NB4 (cell line): ENCODE measurements at places on chromosomes 7 and 10.

GRCh38 chr7:157410831-157411556, 74.2 kb downstream of the DNAJB6 start:
- DNase-seq, result peak; percentile 54

DNA sequence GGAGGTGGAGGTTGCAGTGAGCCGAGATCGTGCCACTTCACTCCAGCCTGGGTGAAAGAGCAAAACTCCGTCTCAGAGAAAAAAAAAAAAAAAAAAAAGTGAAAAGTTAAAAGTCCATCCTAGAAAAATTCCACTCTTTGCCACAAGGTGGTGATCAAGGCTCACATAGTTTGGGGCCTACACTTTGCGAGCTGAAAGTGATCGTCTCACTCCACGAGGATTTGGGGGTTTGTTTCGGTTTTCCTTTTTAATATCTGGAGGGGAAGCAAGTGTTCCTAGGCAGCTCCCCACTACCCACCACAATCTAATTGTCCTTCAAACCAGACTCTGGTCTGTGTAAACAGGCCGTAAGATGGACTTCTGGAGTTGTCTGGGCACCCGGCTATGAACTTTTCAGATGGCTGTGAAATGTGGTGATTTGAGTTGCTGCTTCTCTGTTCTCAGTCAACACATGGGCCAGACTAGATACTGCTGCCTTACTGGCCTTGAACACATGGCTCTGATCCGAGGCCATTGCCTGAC, 27.1 kb downstream of the PRLHR start:
- DNase-seq, result peak; percentile 63

DNA sequence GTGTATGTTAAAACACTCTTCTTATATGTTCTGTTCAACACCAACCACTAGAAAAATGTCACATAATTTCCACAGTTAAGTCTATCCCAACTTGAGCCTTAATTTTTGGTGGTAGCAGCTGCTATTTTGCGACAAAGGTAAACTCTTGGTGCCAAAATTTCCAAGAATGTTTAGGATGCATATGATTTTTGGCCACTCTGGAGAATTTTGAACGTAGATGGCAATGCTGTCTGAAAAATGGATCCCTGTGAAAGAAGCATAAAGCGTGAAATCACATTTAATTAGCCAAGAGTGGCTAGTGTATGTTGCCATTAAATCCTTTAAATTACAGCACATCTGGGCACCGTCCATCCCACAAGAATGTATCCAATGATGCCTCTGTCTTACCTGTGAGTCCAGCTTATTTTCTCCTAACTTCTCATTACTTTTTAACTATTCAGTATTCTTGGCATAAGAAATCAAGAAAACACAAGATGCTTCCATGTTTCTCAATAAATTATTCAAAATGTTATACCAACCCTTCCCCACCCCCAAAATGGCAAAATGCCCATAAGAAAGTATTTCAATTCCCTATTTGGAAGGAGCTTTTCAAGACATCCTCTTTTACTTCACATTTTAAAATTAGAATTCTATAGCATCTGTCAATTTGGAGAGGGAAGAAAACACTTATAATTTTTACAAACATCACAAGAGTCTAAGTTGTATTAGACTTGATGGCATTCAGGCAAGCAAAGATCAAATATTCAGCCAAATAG, 12.4 kb downstream of the PTPRZ1 start:
- no peak for DNase-seq

GRCh38 chr7:130486954-130487436, 4.9 kb upstream of the MEST start:
- DNase-seq, result no peak

DNA sequence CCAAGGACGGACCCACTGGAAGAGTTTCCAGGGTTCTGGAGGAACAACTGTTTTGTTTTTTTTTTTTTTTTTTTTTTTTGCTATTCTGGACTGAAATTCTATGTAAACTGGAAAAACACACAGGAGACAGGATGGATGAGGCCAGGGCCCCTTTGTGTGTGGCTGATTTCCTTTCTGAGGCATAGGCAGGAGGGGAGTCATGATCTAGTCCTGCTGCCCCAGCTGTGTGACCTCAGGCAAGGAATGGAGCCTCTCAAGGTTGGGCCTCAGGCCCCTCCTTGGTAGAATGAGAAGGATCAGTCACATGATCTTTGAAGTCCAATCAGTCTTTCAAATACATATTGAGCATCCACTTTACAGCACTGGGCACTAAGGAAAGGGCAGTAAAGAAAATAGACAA, 87.6 kb downstream of the SH3PXD2A start:
- peak; percentile 31 for DNase-seq

GRCh38 chr7:92691578-92691977, 101.4 kb upstream of the FAM133B start:
- peak; percentile 68 for DNase-seq

DNA sequence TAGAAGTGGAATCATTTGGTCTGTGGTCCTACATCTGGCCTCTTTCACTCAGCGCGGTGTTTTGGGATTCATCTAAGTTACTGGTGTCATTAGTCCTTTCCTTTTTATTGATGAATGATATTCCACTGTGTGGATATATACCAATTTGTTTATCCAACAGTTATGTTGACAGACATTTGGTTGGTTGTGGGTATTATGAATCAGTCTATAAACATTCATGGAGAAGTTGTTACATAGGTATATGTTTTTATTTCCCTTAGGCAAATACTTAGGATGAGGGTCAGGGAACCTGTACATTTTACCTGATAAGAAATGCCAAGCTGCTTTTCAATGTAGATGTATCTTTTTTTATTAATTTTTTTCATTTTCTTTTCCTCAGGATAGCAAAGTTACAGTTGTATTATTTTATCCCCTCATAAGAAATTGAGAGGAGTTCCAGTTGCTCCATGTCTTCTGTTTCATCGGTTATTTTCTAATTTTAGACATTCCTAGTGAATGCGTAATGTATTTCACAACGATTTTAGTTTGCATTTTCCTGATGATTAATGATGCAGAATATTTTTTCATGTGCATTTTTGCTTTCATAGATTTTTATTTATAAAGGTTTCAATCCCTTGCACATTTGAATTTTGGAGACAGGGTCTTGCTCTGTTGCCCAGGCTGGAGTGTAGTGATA, 203.8 kb upstream of the SH2B2 start:
- no peak for DNase-seq

GRCh38 chr10:17412323-17412722, 42.1 kb downstream of the ST8SIA6 start:
- DNase-seq, result no peak

GRCh38 chr10:1454428-1454827, 282.9 kb downstream of the ADARB2 start:
- DNase-seq, result no peak

DNA sequence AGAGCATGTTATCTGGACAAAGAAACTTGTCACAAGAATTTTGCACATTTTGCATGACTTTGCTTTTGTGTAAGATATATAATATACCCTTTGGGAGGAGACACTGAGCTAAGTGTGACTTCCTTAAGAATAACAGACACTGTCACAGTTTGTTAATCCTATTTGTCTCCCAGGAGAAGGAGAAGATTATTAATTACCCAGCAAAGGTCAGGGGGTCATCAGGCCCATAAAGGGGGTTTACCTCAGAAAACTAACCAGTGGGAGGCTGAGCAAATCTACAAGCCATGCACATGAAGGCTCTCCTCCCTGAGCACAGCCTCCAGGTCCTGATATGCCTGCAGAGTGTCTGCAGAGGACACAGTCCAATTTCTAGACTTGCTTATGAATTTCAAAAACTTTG, 10.1 kb upstream of the MET start:
- no peak for DNase-seq

- DNase-seq, result no peak
Measured at GRCh38 chr10:11236234-11236633, 218.6 kb downstream of the CELF2 start.

DNA sequence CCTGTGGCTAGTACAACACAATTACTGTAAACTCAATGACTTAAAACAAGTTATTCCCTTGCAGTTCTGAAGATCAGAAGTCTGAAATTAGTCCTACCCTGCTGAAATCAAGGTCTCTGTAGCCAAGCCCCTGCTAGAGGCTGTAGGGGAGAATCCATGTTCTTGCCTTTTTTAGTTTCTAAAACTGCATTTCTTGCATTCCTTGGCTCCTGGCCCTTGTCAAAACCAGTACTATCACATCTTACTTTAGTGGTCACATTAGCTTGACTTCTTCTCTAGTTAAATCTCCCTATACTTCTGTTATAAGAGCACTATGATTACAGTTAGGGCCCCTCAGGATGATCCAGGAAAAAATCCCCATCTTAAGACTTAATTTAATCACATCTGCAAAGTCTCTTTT, 567.0 kb downstream of the GFRA1 start:
- DNase-seq, result no peak

DNA sequence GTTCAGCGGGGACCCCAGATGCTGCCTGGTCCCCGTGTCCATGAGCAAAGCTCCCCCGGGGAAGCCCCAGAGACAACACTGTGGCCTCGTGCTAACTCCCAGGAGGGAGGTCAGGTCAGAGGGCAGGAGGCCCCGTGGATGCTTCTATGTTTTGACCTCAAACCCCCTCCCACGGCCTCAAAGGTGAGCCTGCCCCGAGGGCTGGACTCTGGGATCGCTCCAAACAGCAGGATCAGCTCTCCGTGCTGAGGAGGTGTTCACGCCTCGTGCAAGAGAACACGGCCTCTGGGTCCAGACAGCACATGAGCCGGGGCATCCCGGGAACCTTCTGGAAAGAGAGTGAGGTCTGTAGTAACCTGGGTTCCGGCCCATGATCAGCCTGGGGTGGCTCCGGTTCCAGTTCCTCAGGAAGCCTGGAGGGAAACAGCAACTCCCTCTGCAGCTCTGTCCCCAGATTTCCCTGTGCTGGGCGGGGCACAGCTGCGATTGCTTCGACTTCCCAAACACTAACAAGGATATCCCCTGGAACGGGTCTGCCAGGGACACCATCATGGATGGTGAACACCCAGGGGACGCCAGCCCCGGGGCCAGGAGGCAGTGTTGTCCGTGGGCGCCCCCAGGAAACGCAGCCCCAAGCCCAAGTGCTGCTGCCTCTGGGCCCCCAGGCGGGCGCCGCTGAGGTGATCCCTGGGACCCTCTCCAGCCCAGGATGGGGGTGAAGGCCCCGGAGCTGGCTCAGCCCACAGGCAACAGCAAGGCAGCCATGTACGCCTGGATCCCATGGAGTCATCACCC, 18.0 kb upstream of the INPP5A start:
- DNase-seq, result no peak

- no peak for DNase-seq
Measured at GRCh38 chr10:113463777-113464176, 89.1 kb upstream of the HABP2 start.

DNA sequence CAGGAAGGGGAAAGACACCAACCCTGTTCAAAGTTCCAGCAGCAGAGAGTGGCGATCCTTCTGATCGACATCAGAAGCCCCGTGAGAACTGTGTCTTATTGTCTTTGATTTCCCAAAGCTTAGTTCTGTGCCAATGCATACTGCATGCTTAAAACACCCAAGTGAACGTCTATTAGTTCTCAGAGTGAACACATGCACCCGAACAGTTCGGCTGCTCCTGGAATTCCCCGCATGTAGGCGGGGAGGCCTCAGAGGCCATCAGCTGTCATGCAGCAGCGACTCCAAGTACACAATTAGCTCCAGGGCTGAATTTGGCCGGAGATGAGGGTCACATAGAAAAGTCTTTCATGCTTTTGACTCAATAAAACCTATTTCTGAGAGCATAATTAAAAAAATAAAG, 276.9 kb downstream of the ZMYND11 start:
- DNase-seq, result no peak

DNA sequence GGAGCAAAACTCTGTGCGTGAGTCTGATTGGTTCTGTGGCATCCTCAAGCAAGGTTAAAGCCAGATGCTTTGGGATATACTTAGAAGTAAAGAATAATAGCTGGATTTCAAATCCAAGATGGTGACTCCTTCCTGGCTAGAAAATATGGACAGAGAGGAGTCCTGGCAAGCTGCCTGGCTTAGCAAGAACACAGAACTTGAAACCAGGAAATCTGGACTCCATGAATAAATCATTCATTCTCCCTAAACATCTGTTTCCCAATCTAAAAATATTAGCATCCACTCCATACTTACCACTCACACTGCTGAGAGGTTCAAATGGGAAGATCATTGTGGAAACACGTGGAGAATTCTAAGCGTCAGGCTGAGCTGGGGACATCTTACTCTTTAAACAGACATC, 1074.1 kb upstream of the AUTS2 start:
- DNase-seq, result no peak

- DNase-seq, result no peak
Measured at GRCh38 chr7:73504920-73505319, 17.2 kb downstream of the BAZ1B start.

- DNase-seq, result no peak
Measured at GRCh38 chr7:94382746-94383145, 11.9 kb upstream of the COL1A2 start.

- DNase-seq, result no peak
Measured at GRCh38 chr7:78296046-78296597, 497.5 kb downstream of the PHTF2 start.

DNA sequence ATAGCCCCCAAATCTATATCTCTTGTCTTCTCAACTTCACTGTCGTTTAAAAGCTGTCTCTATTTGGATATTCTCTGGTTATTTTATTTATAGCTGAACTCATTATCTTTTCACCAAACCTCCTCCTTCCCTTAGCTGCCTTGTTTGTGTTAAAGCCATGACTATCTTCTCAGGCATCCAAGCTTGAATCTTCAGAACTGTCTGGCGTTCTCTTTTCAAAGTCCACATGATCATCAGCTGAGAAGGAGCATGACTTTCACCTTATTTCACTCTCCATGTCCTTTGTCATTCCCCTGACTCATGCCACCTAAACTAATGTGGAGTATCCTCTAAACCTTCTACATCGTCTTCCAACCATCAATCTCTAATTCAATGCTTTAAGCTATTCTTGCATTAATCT, 5.7 kb upstream of the GLCCI1 start:
- DNase-seq, result no peak

DNA sequence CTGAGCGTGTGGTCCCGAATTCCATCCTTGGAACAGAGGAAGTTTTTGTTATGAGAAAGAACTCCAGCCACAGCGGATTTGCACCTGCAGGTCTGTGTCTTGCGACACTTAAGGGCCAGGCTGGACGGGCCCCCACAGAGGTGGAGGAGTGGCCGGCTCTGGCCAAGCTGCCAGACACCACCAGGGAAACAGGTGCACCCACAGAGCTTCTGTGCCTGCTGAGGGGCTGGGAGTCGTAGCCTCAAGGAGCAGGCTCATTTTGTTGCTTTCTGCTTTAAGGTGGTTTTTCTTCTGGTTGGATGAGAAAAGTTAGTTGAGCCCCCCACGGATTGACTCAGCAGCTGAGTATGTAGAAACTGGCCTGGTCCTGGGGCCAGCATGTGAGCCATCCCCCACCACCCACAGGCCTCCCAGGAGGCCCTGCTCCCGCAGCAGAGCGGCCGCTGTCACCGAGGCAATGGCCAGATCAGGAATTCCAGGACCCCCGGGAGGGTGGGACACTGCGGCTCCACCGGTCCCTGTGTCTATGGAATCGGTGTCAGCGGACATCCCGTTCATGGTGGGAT, 41.9 kb downstream of the NKX6-2 start:
- DNase-seq, result peak; percentile 20

DNA sequence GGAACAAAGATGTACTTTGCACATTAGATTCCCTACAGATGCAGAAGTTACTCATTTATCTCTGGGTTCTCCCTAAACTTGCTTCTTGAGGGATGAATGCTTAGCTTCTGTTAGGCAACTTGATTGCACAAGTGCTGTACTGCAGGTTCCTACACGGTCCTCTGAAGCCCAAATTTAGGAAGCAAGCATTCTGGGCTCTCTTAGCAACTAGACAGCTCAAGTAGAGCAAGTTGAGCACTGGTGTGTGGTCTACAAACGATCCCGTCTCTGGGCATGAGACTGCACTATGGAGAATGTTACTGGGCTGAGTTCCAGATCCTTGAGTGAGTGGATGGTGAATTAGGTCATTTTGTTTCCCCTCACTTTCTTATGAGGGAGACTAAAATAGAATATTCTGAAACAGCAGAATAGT, 14.3 kb downstream of the SEMA3D start:
- DNase-seq, result peak; percentile 8
